LNCaP clone FGC (cell line): ENCODE measurements at places on chromosomes 1 and 21.
A peak's percentile ranks its signal among the peaks of the same experiment; 100 is the strongest.

DNA sequence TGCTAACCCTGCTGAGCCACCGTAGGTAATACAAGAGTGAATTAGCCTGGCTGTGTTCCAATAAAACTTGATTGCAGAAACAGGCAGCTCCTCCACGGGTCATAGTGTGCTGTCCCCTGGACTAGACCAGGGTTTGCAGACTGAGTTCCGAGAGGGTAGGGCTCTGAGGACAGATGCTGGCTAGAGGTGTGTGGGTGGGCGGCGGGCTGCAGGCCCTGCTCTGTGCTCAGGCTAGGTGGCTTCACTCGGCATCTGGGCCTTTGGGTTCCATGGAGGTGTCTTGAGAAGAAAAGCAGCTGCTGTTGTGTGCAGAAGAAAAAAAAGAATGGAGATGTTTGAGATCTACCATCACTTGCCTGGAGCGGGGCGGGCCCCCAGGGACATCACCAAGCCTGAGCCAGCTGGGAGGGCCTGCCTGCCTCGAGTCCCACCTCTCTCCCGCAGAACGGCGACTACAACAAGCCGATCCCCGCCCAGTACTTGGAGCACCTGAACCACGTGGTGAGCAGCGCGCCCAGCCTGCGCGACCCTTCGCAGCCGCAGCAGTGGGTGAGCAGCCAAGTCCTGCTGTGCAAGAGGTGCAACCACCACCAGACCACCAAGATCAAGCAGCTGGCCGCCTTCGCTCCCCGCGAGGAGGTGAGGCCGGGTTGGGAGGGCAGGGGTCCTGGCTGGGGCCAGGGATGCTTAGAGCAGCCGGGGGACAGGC lies 7.9 kb downstream of the TMEM201 start:
- no peak for DNase-seq

- no peak for DNase-seq
Measured at GRCh38 chr1:175580841-175581240, 162.6 kb downstream of the TNR start.

- DNase-seq = no peak
Measured at GRCh38 chr1:246008363-246008831, 498.7 kb downstream of the SMYD3 start.

- DNase-seq = peak; percentile 39
Measured at GRCh38 chr1:51192213-51192843, 43.7 kb upstream of the RNF11 start.

GRCh38 chr1:119448127-119448511 lies 33.2 kb downstream of the HSD3B2 start:
- no peak for DNase-seq

DNA sequence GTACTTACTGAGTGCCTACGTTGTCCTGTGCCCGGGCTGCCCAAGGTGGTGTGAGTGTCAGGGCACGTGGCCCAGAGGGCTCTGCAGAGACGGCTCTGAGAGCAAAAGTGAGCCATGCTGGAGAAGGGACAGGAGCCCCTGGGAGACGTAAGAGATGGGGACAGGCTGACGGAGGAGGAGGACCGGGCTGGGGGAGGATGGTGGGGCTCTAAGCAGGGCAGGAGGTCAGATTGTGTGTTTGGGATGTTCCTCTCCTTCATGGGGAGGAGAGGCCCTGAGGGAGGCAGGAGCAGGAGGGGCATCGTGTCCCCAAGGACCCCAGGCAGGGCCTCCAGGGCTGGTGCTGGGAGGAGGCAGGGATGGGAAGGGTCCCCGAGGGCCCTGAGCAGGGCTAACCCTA lies 158.9 kb downstream of the PCBP3 start:
- DNase-seq = no peak

GRCh38 chr1:226063977-226064815 lies 1.7 kb downstream of the H3-3A start:
- DNase-seq = no peak

GRCh38 chr1:18093193-18093592 lies 14.4 kb upstream of the IGSF21 start:
- DNase-seq = no peak

DNA sequence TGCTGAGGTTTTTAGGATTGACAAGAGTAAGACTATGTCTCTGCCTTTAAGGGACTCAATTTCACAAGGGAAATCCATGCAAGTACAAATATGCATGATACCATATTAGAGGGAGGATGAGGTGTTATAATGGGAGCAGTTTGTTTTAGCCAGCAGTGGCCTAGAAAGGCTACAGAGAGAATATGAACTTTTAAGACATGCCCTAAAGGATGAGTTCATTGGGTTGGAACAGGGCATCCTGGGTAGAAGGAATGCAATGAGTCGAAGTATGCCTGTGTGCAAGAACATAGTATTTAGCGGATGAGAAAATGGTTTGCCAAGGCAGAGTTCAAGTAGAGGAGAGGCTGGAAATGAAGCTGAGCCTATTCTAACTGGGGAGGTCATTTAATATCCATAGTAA lies 32.6 kb upstream of the LEPR start:
- DNase-seq = no peak

GRCh38 chr1:209723756-209724693 lies 19.4 kb downstream of the HSD11B1 start:
- no peak for DNase-seq

GRCh38 chr1:33710967-33711366 lies 152.9 kb upstream of the HMGB4 start:
- DNase-seq = no peak

- no peak for DNase-seq
Measured at GRCh38 chr1:233844692-233845091, 59.8 kb upstream of the SLC35F3 start.

GRCh38 chr1:39647247-39647646 lies 7.8 kb upstream of the HEYL start:
- no peak for DNase-seq

- DNase-seq = no peak
Measured at GRCh38 chr1:234400773-234401172, 27.5 kb downstream of the COA6 start.

GRCh38 chr1:51504806-51505525 lies 14.1 kb downstream of the EPS15 start:
- DNase-seq = no peak

- DNase-seq = peak; percentile 92
Measured at GRCh38 chr1:53107570-53108322, 34.7 kb downstream of the SLC1A7 start.

GRCh38 chr1:174398246-174398645 lies 49.5 kb upstream of the GPR52 start:
- DNase-seq = no peak

GRCh38 chr1:90273241-90273774 lies 278.4 kb downstream of the ZNF326 start:
- DNase-seq = no peak

DNA sequence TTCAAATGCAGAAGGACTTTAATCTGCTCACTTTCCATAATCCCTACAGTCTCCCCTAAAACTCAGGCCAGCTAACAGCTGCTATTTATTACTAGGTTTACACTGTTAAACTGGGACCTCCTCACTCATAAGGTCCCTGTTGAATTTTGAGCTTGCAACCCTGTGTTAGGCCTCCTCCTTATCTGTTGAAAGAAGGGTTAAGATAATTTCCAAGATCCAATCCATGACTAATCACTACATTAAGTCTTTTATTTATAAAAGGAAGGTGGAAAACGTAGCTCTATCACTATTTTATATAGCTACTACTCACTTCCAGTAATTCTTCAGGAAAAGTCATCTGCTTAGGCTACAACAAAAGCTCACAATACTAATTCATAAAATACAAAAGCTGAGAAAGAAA lies 79.5 kb downstream of the EVI5 start:
- no peak for DNase-seq
